ENCODE measurements at places on chromosomes 2 and 18.

GRCh38 chr2:149597050-149597667 lies 9.6 kb upstream of the MMADHC start:
- DNase-seq: no peak

DNA sequence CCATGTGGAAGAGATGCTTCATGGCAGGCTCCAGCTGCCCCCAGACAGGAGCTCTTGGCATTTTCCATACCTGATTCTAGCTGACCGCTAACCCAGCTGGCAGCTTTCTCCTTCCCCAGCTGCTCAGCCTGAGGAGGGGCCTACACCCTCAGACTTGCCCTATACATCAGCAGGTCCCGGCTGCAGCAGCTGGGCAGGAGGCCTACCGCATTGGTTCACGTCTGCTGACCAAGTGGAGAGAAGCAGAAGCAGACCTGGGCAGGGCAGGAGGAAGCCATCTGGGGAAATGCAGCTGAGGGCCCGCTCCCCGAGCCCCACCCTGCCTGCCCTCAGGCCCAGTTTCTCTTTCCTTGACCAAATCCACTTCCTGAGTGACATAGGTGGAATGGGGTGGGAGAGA lies 50.7 kb downstream of the LBH start:
- no peak for DNase-seq

DNA sequence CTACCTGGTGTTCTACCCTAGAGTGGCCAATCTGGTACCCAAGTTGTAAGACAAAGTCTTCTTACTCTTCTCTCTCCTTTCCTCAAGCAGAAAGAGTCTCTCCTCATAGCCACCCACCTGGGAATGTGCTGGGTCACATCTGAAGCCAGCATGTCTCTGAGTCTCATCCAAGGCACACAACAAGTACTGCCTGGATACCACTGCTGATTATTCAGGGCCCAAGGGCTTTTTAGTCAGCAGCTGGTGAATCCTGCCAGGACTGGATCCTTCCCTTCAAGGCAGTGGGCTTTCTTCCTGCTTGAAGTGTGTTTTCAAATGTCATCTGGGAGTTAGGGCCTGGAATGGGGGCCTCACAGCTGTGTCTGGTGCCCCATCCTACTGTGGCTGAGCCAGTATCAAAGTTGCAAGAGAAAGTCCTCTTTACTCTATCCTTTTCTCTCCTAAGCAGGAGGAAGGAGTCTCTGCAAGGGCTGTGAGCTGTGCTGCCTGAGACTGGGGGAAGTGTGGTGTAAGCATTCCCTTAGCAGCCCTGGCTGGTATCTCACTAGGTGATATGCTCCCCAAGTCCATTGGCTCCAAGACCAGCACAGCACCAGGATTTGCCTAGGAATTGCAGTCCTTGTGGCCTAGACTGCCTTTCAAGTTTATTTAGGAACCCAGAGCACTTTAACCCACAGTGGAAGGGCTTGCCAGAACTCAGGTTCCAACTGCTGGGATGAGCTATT lies 27.2 kb downstream of the OXER1 start:
- DNase-seq: no peak

DNA sequence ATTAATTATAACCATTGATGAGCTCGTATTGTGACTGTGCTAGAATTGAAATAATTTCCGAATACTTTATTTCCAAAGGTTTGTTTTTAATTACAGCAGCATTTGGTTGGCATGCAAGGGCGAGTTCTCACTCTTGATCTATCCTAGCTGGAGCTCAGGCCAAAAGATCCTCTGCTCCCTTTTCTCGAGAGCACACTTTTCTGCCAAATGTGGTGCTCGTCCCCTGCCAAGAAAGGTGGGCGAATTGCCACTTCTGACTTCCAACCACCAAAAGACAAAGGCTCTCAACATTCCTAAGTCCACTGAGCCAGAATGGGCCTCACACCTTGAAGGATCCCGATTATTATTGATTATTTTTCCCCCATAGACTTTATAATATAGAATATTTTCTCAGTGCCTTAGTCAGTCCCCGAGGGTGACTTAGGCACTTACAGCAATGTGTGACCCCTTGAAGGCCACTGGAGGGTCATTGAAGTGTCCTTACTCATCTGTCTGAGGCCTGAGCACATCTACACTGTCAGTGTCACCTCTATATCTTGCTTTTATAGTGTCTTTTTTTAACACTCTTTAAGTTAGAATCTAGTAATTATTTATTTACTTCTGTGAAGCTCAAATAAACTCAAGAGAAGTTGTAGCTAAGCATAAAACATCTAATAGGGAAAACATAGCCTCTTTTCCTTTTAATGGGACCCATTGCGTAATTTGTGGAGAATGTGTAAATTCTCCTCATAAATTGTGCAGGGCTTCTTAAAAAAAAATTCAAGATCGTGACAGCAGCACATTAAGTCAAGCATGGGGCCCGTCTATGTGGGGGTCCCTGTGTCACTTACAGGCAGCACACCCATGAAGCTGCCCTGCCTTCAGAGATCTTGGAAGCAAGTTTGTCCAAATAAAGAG lies 98.3 kb downstream of the MEIS1 start:
- DNase-seq: no peak

GRCh38 chr2:186695081-186695756 lies 1.4 kb downstream of the FAM171B start:
- no peak for DNase-seq

DNA sequence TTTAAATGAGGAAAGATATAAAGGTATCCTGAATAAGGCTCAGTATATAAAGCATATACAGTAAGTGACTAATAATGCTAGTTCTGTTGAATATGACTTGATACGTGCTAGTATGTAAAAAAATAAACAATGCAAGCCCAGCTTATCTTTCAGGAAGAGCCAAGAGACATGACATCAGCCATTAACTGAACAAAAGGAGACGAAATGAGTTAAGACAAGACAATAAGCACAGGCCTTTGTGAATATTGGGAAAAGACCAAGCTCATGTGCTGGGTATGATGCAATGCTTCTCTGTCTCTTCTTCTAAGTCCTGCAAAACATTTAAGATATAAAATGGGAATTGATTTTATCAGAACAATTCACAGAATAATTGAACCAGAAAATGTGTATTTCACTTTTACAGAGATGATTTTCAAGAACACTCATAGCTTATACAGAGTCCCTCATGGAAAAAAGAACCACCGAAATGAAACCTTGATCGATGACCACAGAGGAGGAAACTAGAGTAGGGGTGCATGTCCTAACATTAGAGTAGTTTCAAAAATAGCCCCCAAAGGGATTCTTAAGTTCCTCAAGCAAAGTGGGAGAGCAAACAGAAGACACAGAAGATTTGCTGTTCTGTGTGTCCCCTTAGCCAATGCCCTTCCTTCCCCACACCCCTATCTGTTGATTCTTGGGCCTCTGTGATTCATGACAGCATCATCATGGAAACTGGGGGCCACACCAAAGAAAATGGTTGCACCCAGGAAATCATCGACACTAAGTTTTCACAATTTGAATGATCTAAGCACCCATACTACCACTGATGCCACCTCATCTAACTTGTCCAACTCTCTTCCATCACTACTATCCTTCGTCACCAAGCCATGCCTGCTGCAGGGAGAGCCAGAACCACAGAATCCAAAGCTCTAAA lies 68.0 kb upstream of the CRIM1 start:
- DNase-seq: no peak

DNA sequence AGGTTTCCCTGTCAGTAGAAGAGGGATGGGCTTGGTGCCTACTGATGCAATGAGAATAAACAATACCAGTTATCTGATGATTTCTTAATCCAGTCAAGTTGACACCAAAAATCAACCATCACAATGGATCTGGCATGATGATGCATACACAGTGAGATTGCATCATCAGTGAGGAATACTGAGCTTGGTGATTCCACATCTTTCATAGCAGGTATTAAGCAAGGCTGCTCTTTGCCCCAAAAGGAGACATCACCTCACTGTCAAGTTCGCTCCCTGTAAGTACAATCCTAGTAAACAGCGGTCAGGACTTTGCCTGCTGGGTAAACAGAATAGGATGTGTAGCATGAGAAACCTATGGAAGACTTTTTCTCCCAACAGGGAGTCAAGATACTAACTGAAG lies 282.7 kb upstream of the CDH2 start:
- no peak for DNase-seq

GRCh38 chr18:75285876-75286275 lies 75.3 kb downstream of the TSHZ1 start:
- DNase-seq: no peak

DNA sequence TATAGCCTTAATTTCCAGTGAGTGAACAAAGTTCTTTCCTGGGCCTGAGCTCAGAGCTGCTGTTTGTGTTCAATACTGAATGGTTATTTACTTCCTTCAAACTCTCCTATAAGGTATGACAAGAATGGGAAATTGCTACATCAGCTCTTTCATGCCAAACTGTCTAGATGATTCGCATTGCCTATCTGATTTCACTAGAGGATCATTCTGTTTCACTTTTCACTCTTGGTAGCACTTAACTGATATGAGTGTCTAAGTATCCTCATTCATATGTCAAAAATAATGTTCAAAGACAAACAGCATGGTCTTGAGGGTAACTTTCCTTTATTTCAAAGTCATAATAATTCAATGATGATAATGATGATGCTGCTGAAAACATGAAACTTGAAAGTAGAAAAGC lies 32.9 kb upstream of the SCG2 start:
- no peak for DNase-seq

DNA sequence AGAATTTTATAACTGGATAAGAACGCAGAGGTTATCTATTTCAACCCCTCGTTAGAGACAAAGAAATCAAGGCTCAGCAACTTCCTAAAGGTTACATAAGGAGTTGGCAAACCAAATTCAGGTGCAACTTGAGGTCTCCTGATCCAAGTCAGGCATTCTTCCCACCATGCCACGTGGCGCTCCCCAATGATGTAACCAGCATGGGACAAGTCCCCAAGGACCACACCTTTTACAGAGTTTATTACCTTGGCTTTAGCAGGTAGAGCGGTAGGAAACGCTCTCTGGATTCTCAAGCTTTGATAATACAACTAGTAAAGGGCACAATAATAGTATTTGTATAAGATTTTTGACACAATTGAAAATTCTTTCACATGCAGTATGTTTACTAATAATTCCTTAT lies 26.7 kb upstream of the MBOAT2 start:
- DNase-seq: no peak

DNA sequence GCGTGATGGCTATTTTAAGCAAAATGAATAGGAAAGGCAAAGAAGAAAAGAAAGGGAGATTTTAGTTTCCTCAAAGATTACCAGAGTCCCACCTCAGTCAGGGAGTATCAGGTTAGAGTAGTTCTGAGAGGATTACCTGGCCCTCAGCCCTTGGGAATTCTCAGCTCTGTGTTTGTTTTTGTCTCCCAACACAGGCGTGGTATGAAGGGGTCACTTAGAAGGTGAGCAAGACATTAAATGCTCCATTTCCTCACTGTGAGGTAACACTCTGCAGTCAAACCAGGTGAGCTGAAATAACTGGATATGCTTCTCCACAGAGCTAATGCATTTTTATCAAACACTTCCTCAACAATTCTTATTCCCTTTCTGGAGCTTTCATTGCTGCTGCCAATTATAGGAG lies 232.2 kb downstream of the IKZF2 start:
- no peak for DNase-seq

DNA sequence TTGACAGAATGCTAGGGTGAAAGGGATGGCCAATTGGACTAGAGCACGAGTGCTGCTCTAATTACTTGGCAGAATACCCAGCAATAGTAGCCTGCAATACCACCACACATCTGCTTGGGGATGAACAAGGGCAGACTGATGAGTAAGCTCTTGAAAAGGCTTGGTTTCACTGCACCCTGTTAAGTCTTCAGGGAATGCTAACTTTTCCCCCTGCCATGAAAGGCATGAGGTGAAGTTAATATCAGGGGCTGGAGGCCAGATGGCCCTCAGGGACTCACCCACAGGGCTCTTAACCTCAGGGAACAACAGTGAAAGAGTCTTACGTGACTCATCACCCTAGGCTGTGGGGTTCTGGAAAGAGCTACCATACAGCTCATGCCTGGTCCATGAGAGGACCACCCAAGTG lies 51.7 kb upstream of the MYL1 start:
- DNase-seq: no peak

- DNase-seq: no peak
Observed at GRCh38 chr2:237115870-237116269, 30.2 kb downstream of the COPS8 start.

DNA sequence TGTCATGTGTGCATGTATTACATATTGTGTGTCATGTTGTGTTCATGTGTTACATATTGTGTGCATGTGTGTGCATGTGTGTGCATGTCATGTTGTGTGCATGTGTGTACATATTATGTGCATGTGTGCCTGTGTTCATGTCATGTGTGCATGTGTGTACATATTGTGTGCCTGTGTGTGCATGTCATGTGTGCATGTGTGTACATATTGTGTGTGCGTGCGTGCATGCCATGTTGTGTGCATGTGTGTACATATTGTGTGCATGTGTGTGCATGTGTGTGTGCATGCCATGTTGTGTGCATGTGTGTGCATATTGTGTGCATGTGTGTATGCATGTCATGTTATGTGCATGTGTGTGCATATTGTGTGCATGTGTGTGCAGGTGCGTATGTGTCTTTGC lies 267.1 kb downstream of the EIPR1 start:
- DNase-seq: no peak
